ENCODE measurements at places on chromosomes 1 and 21. TPM values are rescaled to one million over a fixed set of nuclear protein-coding genes. Genes with fewer than 3 reads are reported as not detected.

DNA sequence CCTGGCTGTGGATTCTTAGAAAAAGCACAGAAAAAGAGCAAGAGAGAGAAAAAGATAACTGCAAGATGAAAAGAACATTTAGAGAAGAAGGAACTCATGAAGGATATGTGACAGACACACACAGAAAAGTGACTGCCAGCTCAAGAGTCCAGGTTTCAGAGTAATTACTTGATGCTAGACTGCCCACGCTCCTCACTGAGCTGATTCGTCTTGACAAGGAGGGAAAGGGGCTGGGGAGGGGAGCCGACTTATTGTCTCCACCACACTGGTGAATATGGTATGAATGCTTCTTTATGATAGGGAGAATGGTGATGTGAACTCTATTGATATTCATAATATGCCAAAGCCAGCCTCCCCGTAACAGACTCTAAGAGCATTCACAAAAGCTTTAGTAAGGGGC, 140.4 kb downstream of the BRINP2 start:
- DNase-seq = no peak

DNA sequence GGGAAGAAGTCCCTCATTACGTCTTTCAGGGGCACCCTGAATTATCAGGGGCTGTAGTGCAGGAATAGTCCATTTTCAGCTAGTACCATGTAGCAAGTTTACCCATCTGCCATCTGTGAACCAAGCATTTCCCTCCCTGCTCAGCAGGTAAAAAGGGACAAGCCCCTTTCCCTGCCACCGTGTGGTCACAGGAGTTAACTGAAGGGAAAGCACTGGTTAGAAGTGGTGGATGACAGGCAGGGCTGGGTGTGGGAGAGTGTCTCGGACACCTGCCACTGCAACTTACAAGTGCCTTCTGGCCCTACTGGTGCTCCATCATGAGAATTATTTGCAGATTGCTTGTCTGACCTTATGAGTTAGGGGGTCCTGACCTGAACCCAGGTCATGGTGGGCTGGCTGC, 32.0 kb upstream of the IGSF5 start:
- no peak for DNase-seq

DNA sequence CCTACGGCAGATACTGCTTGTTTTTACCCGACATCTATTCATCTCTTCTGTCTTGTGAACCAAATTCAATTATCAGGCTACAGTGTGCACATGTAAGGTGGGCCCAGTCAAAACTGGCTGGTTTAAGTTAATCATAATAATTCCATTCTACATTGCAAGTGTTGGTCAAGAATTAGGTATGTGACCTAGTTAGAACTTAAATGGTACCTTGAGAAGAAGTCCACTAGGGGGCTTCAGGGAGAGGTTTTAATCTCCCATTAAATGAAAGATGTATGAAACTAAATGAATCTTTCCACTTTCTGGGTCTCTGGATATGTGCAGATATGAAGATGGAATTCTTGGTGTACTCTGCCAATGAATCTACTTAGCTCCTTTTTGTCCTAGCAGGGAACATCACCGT, 187.1 kb downstream of the CDC42BPA start:
- no peak for DNase-seq

DNA sequence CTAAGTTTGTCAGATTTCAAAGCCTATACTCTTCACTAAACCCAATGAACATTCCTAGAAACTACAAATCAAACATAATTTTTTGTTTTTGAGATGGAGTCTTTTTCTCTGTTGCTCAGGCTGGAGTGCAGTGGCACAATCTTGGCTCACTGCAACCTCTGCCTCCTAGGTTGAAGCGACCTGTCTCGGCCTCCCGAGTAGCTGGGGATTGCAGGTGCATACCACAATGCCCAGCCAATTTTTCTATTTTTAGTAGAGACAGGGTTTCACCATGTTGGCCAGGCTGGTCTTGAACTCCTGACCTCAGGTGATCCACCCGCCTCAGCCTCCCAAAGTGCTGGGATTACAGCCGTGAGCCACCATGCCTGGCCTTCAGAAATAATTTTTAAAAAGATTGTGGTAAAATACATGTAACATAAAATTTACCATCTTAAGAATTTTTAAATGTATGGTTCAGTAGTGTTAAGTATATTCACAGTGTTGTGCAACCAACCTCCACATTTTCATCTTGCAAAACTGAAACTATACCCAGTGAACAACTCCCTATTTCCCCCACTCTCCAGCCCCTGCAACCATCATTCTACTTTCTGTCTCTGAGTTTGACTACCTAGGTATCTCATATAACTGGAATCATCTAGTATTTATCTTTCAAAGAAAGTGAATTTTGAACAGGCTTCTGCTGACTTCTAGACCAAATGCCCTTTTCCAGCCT, 2.7 kb upstream of the CFAP141 start:
- DNase-seq = no peak

DNA sequence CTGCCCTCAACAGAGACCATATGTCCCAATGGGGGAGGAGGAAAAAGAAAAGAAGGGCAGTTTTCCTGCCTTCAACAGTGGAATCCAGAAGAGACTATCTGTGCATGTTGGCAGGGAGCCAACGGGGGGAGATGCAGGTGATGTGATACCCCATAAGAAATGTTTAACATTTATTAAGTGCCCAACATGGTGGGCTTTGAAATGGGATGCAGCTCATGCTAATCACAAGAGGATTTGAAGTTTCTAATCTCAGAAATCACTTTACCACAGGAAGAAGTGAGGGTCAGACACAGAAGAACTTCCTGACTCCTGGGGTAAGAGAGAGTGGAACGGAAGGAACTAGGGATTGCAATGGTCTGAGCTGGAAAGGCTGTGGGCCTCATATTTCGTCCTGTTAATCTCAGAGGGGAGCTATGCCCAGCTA, 16.2 kb downstream of the CSRP1 start:
- no peak for DNase-seq

DNA sequence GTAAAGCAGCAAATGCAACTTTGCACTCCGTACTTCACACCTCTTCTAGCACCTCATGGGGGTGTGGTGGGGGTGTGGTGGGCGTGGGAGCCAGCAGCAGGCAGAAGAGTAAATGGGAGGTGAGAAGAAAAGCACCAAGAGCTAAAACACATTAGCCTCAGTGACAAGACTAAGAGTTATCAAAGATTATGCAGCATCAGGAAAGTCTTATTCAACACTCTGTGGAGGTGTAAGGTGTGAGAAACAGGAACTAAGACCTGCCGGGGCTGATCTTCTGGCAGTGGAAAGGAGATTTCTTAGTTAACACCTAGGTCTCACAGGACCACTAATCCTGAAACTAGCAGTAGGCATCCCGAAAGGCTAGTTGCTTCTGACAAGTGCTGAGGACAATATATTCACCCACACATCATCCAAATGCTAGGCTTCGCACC, 9.9 kb downstream of the TGFBR3 start:
- no peak for DNase-seq

Gene IGSF21
- polyA plus RNA-seq = 0.52 TPM

Gene NOS1AP
- 8.9 TPM for polyA plus RNA-seq

Gene PRKAA2
- polyA plus RNA-seq = 17.1 TPM

Gene TCHH
- 0.14 TPM for polyA plus RNA-seq

Gene DNASE2B
- 0.18 TPM for polyA plus RNA-seq

Gene ITGB2
- polyA plus RNA-seq = 7.3 TPM
